ENCODE measurements at places on chromosomes 11 and 22. TPM values are rescaled to one million over a fixed set of nuclear protein-coding genes. Genes with fewer than 3 reads are reported as not detected.

- H3K27me3 ChIP-seq, result peaks cover 3% of the 10 kb centered on the region
- H3K36me3 ChIP-seq, result no peaks in the 10 kb centered on the region
- H3K4me1 ChIP-seq, result peaks cover 16% of the 10 kb centered on the region
- H3K27ac ChIP-seq, result no peak overlapping the region
Observed at GRCh38 chr11:69394234-69394868, 87.1 kb upstream of the LINC01488 start.

HEPN1 gene
- total RNA-seq, result not detected

DNA sequence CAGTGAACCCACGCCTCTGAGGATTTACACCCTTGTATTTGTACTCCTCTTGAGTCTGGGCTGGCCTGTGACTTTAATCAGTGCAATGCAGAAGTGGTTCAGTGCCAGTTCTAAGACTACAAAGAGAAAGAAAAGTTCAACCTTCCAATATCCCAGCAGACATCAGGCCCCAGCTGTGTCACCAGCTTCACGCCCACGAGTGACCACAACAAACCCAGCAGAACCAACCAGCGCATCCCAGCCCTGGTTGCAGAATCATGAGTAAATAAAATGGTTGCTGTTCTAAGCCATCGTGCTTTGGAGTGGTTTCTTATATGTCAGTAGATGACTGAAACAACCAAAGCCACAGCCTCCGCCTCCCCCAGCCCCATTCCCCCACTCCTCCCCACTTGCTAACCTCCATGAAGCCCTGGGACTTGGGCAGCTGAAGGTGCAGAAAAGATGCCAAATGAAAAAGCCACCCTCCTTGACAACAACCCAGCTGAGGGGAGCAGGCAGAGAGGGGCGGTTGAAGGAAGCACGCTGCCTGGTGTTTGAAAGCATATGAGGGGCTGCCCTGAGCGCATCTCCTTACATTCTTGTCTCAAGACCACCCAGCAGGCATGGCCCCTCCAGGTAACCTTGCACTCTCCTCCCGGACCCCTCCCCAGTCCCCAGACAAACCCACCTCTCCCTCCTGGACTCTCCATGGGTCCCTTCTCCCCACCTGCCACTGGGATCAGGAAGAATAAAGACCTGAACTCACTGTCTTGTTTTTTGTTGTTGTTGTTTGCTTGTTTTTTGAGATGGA is 20.9 kb downstream of the TSKU start:
- H3K36me3 ChIP-seq, result peaks cover 4% of the 10 kb centered on the region
- peak; percentile 67 for DNase-seq
- H3K4me1 ChIP-seq, result peaks cover 72% of the 10 kb centered on the region
- H3K27me3 ChIP-seq, result no peaks in the 10 kb centered on the region
- H3K27ac ChIP-seq, result no peak overlapping the region

- H3K27ac ChIP-seq, result peak within 1 kb of the TSS; percentile 94
- DNase-seq, result peak; percentile 99
- H3K27me3 ChIP-seq, result no peaks in the 10 kb centered on the region
- H3K36me3 ChIP-seq, result peaks cover 23% of the 10 kb centered on the region
- H3K4me3 ChIP-seq, result peak within 1 kb of the TSS; percentile 96
- peaks cover 24% of the 10 kb centered on the region for H3K4me1 ChIP-seq
Observed at GRCh38 chr11:119057000-119057769, at the start of gene HYOU1. TSS of gene HYOU1 (minus strand) at chr11:119057205. CDS start at chr11:119056160, 1,045 bp downstream.

OOSP4A gene
- total RNA-seq, result not detected

BIK gene
- not detected for total RNA-seq

GRCh38 chr11:32184041-32184722 is 93.3 kb downstream of the RCN1 start:
- no peak for DNase-seq
- no peak overlapping the region for H3K4me3 ChIP-seq
- peaks cover 39% of the 10 kb centered on the region for H3K27me3 ChIP-seq
- H3K4me1 ChIP-seq, result no peaks in the 10 kb centered on the region
- no peak overlapping the region for H3K27ac ChIP-seq
